H1 (cell line): ENCODE measurements at places on chromosomes 12 and 14. TPM values are rescaled to one million over a fixed set of nuclear protein-coding genes. Genes with fewer than 3 reads are reported as not detected.

The MTRFR gene
- total RNA-seq, result 12.0 and 12.9 TPM in 2 replicates

The CAPS2 gene
- 3.8 and 5.0 TPM in 2 replicates for total RNA-seq

The BCL2L14 gene
- total RNA-seq, result 2.4 and 2.9 TPM in 2 replicates

GRCh38 chr12:4809013-4809448 is 88.8 kb downstream of the GALNT8 start:
- no peak overlapping the region for H3K27ac ChIP-seq
- no peaks in the 10 kb centered on the region for H3K36me3 ChIP-seq
- peaks cover 54% of the 10 kb centered on the region for H3K27me3 ChIP-seq
- H3K4me1 ChIP-seq, result no peaks in the 10 kb centered on the region
- peak overlapping the region; percentile 60 for H3K4me3 ChIP-seq
- peak; percentile 36 for DNase-seq

- H3K4me3 ChIP-seq, result no peak overlapping the region
- H3K27me3 ChIP-seq, result no peaks in the 10 kb centered on the region
- no peak overlapping the region for H3K27ac ChIP-seq
- no peaks in the 10 kb centered on the region for H3K36me3 ChIP-seq
- no peaks in the 10 kb centered on the region for H3K4me1 ChIP-seq
Measured at GRCh38 chr14:63076488-63076887, 31.2 kb upstream of the KCNH5 start.

DNA sequence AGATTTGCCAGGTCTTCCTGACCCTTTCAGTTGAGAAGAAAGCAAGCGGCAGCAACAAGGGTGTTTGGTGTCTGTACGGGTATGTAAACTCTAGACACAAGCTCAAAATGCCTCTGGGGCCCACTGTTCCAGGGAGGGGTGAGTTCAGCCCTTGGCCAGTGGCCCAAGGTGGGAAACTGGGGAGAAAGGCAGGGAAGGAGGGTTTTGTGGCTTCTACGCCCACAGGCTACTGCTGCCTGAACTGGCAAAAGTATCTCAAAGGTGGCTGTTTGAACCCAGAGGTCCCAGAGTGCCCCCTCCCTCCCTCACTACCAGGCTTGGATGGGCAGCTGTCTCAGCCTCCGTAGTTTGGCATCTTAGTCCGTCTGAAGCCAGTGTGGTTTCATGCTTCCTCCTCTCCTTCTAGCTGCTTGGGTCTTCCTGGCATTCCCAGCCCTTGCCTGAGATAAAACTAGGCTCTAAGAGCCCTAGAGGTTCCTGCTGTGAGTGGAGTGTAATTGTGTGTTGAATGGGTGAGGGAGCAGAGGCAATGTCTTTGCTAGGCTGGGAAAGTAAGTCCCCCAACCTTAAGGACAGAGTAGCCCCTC is 5.5 kb downstream of the HOXC5 start:
- no peak for DNase-seq
- H3K4me1 ChIP-seq, result no peaks in the 10 kb centered on the region; the same call in 1 of the 2 replicates
- peaks cover 100% of the 10 kb centered on the region for H3K27me3 ChIP-seq
- no peaks in the 10 kb centered on the region for H3K36me3 ChIP-seq
- H3K27ac ChIP-seq, result no peak overlapping the region

DNA sequence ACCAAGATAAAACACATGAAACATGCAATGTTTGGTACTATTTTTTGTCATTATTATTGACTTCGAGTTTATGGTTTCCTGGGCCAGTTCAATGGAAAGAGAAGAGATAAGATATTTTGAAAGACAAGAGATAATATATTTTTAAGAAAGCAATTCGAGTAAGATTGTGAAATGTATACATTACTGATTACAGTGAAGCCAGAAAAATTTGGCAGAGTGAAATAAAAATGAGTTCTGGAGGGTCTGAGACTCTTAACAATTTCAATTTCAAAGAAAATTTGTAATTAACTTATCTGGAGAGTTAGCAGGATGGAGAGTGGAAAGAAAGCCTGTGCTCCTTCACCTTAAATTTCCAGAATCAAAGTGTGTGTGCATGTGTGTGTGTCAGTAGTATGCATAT is 17.3 kb downstream of the CCER1 start:
- H3K27me3 ChIP-seq, result no peaks in the 10 kb centered on the region
- H3K36me3 ChIP-seq, result no peaks in the 10 kb centered on the region
- H3K27ac ChIP-seq, result no peak overlapping the region

- no peak for DNase-seq
- H3K27me3 ChIP-seq, result no peaks in the 10 kb centered on the region
- H3K4me1 ChIP-seq, result no peaks in the 10 kb centered on the region
- no peak overlapping the region for H3K27ac ChIP-seq
Measured at GRCh38 chr14:53273671-53274072, 120.5 kb upstream of the DDHD1 start.
